ENCODE measurements at places on chromosomes 13 and 19.

DNA sequence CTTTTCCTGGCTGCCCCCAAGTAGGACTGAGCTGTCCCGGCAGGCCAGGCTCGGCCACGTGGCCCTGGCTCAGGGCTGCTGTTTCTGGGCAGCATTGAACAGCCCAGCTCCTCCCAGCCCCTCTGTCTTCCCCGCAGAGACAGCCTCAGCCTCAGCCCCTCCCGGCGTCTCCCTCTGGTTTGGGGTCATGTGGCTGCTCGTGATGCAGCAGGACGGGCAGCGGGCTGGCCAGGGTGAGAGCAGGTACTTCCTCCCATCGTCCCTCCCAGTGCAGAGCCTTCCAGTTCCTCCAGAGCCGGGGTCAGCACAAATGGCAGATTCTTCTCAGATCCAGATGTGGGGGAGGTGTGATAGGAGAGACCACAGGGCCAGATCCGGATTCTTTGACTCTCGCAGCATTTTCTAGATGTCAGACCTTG is 114.6 kb downstream of the KDM4B start:
- no peak for DNase-seq

DNA sequence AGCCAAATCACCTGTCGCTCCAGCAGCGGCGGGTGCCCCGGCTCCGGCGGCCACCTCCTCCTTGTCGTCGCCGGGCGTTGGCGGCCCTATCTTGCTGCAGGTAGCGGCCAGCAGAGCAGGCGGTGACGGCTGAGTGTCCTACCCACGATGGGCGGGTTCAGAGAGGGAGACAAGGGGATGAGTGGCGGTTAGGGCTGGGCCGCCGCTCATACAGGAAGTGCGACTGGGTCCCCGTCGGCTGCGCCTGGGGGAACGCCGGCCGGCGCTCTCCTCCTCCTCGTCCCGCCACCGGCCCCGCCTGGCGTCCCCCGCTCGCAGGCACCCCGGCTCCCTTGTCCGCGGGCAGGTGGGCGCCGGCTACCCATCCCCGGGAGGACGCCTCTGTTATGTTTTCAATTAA is 1692.0 kb downstream of the SLITRK5 start:
- no peak for DNase-seq

GRCh38 chr19:5138606-5139582 is 170.0 kb downstream of the KDM4B start:
- peak; percentile 56 for DNase-seq

DNA sequence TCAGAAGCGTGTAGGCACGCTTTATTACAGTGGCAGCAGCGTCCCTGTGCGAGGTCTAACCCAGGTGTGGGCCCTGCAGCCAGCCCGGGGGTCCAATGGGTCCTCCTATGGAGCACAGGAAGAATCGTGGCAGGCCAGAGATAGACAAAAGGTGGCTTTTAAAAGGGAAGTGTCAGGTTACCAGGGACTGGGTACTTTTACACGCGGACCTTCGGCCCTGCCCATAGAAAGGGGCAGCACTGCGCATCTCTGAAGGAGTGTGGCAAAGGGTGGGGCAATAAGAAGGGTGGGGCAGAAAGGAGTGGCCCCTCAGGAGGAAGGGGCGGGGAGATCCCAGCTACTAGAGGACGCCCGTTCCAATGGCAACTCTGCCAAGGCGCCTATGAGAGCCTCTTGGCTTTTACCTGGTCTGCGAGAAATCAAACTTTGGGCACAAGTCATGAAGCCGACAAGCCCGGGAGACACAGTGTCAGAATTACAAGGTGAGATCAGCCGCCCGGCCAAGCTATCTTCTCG is 1419.8 kb downstream of the UQCRFS1 start:
- peak; percentile 48 for DNase-seq

DNA sequence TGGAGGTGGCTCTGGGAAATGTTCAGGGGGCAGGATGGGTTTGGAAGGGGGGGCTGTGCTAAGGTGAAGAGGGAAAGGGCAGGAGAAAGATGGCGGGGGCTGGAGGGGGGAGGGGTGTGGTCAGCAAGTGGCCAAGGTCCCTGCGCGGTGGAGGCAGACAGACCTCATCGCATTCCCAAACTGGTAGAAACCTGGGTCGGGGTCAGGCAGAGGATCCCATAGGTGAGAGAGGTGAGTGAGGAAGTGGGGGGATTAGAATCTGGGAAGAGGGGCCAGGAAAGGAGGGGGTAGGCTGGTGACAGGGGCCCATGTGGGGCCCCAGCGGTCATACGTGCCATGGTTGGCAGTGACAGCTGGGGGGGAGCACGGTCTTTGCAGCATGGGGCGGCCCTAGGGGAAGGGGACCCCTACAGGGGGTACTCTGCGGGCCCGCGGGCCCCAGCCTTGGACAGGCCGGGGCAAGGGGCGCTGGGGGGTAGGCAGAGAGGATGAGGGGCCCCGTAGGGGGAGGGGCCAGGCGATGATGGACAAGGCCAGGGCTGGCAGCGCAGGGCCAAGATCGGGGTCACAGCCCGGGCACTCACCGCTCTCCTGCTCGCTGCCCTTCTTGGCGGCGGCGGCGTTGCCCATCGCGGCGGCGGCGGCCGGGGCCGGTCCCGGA is 514 bp downstream of the PRKACA start:
- DNase-seq = no peak

DNA sequence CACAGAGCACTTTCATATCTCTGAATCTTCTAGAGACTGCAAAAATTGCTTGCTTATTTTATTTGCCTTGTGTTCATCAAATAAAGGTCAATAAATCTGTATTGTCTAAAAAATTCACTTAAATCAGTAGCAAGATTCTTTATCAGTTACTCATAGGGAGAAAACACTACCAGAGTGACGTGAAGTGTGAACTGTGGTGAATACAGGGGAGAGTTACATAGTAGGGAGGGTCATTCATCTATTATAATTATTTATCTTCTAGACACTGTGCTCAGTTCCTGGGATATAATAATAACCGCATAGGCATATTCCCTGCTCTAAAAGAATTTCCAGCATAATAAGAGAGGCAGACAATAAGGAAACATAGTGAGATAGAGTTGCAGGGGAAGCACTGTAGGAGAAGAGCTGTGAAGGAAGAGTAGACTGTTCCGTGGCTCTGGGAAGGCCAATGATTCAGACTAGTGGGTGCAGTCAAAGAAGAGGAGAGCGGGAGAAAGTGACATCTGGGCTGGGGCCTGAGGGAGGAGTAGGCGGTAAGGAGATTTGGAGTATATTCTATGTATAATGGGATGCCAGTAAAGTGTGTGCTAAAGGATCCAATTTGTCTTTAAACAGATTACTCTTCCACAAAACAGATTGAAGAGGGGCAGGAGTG is 84.0 kb upstream of the TDRD3 start:
- no peak for DNase-seq

DNA sequence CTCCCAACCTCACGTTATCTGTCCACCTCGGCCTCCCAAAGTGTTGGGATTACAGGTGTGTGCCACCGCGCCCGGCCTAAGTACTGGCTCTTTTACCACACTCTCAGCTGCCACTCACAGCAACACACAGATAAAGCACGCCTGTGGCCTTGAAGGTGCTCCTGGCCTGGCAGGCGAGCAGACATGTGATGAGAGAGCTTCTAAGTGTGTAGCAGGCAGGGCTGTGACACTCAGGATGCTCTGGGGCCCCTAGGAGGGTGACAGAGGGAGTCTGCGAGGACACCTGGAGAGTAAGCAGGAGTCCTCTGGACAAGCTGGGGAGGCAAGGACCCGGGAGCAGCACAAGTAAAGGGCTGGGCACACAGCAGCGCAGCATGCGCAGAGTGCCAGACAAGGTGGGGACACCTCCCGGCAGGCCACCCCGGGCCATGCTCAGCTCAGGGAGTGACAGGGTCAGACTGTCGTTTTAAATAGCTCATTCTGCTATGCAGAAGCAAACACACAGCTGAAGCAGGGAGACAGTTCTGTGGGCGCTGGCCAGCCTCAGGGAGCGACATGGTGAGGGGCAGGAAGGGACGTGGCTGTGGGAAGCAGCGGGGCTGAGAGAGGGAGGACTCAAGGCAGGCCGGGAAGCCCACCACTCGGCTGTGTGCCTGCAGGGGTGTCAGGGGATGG is 26.5 kb downstream of the MED26 start:
- DNase-seq = no peak

DNA sequence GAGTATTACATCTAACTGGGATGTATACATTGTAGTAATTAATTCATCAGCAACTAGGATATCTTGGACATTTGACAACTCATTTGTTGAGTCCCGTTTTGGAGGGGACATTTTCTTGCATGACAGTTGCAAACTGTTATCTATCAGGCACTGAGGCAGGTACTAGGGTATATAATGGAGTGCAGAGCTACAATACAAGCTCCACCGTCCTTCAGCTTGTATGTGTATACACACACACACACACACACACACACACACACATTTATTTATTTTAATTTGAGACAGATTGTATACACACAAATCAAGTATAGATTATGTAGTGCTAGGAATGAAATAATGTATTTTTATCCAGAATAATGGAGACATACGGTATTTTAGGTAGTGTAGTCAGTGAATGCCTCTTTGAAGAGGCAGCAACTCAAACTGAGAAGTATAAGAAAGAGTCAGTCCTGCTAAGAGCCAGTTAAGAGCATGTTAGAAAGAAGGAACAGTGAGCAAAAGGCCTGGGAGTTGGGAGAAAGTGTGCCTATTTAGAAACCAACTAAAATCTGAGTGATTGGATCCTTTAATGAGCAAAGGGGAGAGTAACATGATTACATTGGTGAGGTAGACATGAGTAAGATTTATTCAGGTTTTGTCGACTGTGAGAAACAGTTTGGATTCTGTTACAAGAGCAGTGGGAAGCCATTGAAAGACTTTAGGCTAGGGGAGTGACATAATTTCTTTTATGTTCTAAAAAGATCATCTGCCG is 74.5 kb downstream of the NBEA start:
- DNase-seq = no peak

DNA sequence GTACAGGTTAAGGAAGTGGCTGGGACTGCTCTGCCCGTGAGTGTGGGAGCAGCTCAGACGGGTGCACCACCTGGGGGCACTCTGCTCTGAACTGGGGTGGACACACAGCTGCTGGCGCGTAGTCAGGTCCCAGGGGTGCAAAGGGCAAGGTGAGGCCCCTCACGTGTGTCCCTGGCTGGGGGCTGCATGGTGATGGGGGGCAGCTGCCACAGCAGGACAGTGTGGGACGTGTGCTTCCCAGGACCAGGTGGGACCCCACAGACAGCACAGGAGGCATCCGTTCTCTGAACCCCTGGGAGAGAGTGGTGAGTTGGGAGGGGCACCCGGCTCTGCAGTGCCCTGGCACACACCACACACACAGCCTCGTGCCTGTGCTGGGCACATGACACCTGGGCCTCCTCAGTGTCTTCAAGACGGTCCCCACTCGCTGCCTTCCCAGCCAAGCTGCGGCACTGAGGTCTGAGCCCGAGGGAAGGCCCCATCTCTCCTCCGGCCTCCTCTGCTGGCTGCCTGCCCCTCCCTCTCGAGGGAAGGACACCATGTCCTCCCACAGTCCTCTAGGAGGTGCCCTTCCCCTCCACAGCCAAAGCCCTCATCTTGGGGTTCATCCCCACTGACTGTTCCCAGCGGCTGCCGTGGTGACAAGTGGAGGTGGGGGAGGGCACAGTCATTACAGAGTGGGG is 24.7 kb downstream of the CILP2 start:
- DNase-seq = no peak

DNA sequence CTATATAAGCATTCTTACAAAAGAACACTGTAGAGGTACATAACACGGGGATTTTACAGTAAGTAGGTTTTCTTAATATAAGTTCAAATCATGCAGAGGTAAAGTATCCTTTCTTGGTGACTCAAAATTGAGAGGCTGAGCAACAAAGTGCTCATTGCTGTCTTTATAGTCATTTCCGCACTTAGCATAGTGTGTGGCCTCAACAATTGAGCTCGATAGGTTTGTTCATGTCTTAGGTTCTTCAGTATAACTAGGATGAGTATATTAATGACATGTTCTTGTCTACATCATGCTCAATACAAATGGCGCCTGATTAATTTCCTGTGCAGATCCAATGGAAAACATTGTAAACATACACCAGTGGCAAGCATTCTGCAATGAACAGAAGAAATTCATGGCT is 1.4 kb downstream of the WDFY2 start:
- DNase-seq = no peak

GRCh38 chr19:7366701-7367420 is 18.1 kb downstream of the ARHGEF18 start:
- no peak for DNase-seq

GRCh38 chr19:45402298-45403061 is 2.4 kb downstream of the PPP1R13L start:
- no peak for DNase-seq

DNA sequence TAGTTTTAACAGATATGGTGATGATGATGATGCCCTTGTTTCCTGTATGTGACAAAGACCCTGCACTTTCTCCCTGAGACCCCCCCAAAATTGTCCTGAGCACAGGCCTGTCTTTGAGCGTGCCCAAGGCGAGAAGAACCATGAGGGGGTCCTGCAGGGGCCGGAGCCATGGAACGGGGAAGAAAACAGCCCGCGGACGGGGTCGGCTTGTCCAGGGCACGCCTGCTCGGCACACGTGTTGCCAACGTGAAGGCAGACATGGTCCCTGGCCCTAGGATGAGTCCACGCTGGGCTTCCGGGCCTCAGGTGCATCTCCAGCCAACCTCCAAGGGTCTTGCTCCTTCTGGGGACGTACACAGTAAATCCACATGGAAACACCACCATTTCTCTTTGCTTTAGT is 90.8 kb downstream of the SLC7A1 start:
- DNase-seq = no peak

DNA sequence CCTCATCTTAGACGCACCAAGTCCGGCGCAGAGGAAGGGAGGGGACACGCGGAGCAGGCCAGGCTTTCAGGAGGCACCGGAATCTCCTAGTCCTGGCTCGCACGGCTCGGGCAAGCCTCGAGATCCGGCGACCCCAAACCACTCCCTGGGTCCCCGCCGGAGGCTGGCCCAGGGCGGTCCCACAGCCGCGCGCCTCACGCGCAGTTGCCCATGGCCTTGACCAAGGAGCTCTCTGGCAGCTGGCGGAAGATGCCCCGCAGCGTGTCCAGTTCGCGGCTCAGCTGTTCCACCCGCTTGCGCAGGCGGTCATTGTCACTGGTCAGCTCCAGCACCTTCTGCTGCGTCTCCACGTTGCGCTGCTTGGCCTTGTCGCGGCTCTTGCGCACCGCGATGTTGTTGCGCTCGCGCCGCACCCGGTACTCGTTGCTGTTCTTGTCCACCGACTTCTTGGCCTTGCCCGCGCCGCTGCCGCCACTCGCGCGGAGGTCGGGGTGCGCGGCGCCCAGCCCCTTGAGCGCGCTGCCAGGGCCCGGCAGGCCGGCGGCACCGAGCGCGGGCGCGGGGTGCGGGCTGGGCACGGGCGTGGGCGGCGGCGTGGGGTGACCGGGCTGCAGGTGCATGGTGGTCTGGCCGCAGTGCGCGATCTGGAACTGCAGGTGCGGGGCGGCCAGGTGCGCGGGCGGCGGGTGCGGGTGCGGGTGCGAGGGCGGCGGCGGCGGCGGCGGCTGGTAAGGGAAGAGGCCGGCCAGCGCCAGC is 1.0 kb downstream of the CEBPA start:
- DNase-seq = no peak

GRCh38 chr19:296476-297225 is 5.4 kb upstream of the PLPP2 start:
- DNase-seq = no peak

DNA sequence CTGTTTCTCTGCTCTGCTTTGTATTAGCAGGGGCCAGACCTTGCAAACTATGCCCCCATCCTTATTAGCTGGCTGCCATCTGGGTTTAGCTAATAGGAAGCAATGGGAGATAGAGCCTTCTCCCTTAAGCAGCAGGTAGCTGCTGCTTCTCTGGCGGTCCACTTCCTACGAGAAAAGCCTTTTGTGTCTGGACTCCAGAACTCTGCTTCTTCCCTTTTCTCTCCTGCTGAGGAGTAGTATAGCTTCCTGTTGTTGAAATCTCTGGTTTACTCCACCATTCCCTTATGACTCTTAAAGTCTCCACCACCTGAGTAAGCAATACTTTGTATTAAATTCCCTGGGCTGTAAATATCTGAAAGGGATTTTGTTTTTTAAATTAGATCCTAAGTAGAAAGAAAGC is 147.1 kb downstream of the DNAJC15 start:
- no peak for DNase-seq
